Hepatocyte (in vitro differentiated cells): ENCODE measurements at places on chromosomes 2 and 18. TPM values are rescaled to one million over a fixed set of nuclear protein-coding genes. Genes with fewer than 3 reads are reported as not detected.

DNA sequence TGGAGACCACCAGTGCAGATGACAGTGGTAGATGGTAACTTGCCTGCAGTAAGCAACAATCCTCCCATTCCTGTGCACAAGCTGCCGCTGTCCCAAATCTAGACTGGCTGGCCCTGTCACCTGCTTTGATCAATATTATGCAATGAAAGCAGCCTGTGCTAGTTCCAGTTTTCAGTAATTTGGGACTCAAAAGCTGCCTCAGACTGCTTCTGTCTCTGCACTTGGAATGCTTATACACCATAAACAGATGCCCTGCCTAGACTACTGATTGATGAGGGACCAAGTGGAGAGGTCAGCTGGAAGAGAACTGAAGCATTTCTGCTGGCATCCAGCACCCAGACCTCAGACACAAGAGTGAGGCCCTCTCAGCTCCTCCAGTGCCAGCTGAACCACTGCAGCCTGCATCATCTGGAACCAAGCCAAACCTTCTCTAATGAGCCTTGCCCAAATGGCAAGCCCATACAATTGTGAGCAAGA, 24.9 kb downstream of the CCBE1 start:
- no peak overlapping the region for H3K4me3 ChIP-seq
- H3K27ac ChIP-seq: no peak overlapping the region
- DNase-seq: no peak
- H3K36me3 ChIP-seq: no peaks in the 10 kb centered on the region
- peaks cover 18% of the 10 kb centered on the region for H3K27me3 ChIP-seq

DNA sequence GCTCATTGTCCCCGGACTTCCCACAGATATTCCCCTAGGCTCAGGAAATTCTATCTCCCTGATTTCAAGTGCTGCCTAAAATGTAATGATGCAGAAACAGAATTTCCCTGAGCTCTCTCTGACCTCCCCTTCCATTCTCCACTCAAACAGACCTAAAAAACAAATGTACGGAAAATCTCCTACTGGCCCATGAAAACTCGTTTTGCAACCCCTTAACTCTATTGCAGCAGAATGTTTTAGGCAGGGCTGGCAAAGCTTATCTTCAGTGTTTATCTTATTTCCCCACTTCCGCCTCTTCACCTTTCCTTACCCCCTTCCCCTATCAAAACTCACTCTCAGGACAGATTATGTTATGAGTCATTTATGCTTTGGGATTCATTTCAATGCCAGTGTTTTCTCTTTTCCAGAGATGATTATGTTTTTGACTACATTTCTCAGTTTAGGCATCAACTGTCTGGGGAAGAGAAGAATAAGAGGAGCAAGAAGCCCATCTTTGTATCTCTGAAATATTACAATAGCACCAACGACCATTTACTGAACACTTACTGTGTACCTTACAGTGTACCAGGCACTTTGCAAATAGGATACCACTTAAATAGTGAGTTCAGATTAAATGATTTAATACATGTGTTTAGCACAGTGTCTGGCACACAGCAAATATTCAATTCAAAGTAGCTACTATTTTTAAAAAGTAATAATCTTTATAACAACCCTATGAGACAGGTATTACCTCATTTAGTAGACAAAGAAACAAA, 53.9 kb upstream of the STPG4 start:
- H3K4me1 ChIP-seq: peaks cover 12% of the 10 kb centered on the region
- peak; percentile 61 for DNase-seq
- no peaks in the 10 kb centered on the region for H3K27me3 ChIP-seq
- H3K36me3 ChIP-seq: no peaks in the 10 kb centered on the region

DNA sequence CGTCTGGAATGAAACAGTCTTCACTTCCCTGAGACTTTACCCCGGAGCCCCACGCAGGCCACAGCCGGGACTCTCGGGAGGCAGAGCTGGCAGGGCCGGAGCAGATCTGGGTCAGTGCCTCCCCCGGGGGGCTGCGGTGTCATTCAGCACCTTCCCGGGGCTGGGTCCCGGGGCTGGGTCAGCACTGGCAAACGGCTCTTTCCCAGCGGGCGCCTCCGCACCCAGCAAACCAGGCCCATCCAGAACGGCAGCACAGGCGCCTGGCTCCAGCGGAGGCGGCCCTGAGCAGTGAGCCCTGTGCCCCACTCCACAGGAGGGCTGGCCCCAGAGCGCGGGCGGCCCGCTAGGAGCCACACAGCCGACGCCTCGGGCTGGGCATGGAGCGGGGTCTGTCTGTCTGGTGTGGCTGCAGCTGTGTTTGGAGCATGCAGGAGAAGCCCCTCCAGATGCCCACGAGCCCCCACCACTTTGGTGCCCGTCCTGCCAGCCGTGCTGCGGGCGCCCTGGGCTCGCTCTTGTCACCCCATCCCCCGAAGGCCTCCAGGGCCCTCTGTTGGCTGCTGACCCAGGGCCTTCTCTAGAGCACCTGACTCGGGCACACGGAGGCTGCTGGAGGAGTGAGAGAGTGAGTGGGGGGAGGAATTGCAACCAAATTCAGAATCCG, 132.1 kb upstream of the CTDP1 start:
- H3K4me1 ChIP-seq: no peaks in the 10 kb centered on the region
- H3K36me3 ChIP-seq: no peaks in the 10 kb centered on the region
- H3K27ac ChIP-seq: peak overlapping the region; percentile 55
- no peaks in the 10 kb centered on the region for H3K27me3 ChIP-seq
- DNase-seq: no peak

- no peak overlapping the region for H3K27ac ChIP-seq
- H3K36me3 ChIP-seq: no peaks in the 10 kb centered on the region
- H3K27me3 ChIP-seq: no peaks in the 10 kb centered on the region
Measured at GRCh38 chr2:181046833-181047232, 66.4 kb downstream of the UBE2E3 start.

DNA sequence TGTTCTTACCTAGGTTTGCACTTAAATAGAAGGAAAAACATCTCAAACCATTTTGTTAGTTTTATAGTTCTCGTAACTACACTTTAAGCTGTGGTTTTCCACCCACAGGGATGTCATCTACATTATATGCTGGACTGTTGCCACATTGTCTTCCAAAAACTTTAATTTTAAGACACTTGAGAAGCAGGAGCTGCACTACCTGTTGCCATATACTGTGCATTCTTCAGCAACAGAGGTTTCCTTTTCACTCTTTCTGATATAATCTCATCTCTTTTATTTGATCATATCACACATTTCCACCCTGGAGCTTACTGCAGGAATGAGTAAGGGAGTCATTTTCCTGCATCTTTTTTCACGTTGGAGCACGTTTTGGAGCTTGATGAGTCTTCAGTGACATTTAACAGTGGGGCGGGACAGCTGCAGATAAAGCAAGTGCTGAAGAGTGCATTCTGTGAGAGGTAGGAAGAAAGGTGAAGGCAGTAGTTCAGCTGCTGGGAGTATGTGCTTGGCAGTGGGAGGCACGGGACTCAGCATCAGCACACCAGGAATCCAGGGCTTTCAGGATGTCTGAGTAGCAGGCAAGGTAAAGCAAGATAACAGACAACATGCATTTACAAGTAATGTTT, 3.8 kb downstream of the LIMS1 start:
- peaks cover 52% of the 10 kb centered on the region for H3K4me1 ChIP-seq
- H3K27me3 ChIP-seq: no peaks in the 10 kb centered on the region
- H3K36me3 ChIP-seq: no peaks in the 10 kb centered on the region
- H3K27ac ChIP-seq: peak overlapping the region; percentile 67
- no peak overlapping the region for H3K4me3 ChIP-seq

- H3K27me3 ChIP-seq: no peaks in the 10 kb centered on the region
- H3K36me3 ChIP-seq: no peaks in the 10 kb centered on the region
- peak overlapping the region; percentile 92 for H3K27ac ChIP-seq
- peaks cover 21% of the 10 kb centered on the region for H3K4me1 ChIP-seq
Measured at GRCh38 chr2:28437149-28437835, 44.6 kb downstream of the FOSL2 start.

DNA sequence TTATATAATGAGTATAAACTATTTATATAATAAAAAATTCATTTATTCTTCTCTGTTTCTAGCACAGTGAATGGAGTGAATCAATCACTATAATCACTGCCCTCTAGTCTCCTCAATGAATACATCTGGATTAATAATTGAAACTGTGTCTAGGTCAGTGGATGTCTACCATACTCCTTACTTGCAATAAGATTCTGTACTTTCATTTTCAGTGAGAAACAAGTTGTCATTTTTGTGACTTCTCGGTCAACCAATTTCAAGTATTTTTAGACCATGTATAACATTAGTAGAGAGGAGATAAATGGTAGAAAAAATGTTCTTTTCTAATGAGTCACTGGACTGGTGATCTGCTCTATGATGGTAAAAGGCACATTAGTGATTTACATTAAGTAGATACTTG, 799.6 kb upstream of the CHAC2 start:
- no peaks in the 10 kb centered on the region for H3K27me3 ChIP-seq
- H3K4me1 ChIP-seq: no peaks in the 10 kb centered on the region
- DNase-seq: no peak

DNA sequence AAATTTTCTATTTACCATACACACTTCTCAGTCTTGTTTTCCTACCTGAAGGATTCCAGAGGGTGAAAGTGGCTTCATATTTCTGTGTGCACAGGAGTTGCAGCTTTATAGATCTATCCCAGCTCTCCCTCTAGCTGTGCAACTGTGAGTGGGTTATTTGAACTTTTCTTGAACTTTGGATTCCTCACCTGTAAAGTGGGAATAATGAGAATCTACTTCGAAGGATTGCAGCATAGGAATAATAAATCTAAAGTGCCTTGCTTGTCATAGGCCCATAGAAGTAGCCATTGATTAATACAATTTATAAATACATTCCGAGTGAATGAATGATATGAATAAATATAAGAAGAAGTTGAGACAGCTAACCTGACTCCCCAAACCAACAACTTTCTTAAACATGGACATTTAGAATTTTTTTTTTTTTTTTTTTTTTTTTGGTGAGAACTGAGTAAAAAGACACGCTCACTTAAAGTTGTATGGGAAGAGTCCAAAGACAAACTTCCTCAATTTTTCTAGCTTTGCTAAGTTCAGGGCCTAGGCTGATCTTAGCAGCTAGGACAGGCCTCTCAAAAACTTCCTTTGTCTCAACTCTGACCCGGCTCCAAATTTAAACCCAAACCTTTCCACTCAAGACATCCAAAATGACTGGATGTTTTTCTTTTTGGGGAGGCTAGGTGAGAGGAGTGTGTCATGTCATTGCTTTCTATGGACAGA, 203.3 kb upstream of the FBXO11 start:
- H3K36me3 ChIP-seq: no peaks in the 10 kb centered on the region
- no peak overlapping the region for H3K4me3 ChIP-seq
- peak overlapping the region; percentile 36 for H3K27ac ChIP-seq
- H3K27me3 ChIP-seq: no peaks in the 10 kb centered on the region
- no peak for DNase-seq
- H3K4me1 ChIP-seq: peaks cover 34% of the 10 kb centered on the region

GRCh38 chr2:169365029-169365480, 2.7 kb upstream of the LRP2 start:
- no peak for DNase-seq
- H3K27ac ChIP-seq: no peak overlapping the region

AGXT gene
- total RNA-seq: 69.6 and 90.8 TPM in 2 replicates

LYPD6 gene
- total RNA-seq: 11.2 and 12.3 TPM in 2 replicates

CHRNA1 gene
- 1.9 and 2.5 TPM in 2 replicates for total RNA-seq

ALK gene
- 0.20 and 0.27 TPM in 2 replicates for total RNA-seq
